Femur (tissue), 1 donor: ENCODE measurements at places on chromosomes 3 and 15.

GRCh38 chr3:120798346-120798745 is 55.8 kb downstream of the GTF2E1 start:
- DNase-seq: no peak

GRCh38 chr15:75164625-75165350 is 36.9 kb upstream of the C15orf39 start:
- no peak for DNase-seq

GRCh38 chr3:150469031-150469930 is 61.2 kb downstream of the TSC22D2 start:
- peak; percentile 85 for DNase-seq

GRCh38 chr3:128238184-128238489 is 84.9 kb downstream of the EEFSEC start:
- DNase-seq: no peak

GRCh38 chr3:123694366-123695087 is 109.7 kb upstream of the HACD2 start:
- no peak for DNase-seq

- DNase-seq: peak; percentile 82
These were observed 507 bp upstream of the GOLIM4 start for GRCh38 chr3:168096210-168096652.

- DNase-seq: peak; percentile 54
These were observed 12.9 kb upstream of the SNRK start for GRCh38 chr3:43273416-43273815.

- no peak for DNase-seq
These were observed 251.4 kb downstream of the MAGI1 start for GRCh38 chr3:65787340-65787739.

DNA sequence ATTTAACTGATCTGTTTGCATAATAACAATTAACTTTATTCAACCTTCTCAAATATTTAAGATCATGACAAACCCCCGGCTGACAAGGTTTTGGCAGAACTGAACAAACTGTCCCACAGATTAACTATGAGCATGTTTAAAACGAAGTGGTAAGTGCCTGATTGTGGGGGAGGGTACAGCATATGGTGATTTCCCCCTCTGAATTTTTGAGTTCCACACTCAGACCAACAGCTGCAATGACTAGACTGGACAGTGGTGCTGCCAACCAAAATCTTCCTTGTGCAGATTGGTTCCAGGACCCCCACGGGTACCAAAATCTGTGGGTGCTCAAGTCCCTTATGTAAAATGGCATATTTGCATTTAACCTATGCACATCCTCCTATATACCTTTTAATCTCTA is 449.5 kb downstream of the SHQ1 start:
- no peak for DNase-seq

GRCh38 chr3:121228971-121229370 is 316.8 kb downstream of the POLQ start:
- no peak for DNase-seq

DNA sequence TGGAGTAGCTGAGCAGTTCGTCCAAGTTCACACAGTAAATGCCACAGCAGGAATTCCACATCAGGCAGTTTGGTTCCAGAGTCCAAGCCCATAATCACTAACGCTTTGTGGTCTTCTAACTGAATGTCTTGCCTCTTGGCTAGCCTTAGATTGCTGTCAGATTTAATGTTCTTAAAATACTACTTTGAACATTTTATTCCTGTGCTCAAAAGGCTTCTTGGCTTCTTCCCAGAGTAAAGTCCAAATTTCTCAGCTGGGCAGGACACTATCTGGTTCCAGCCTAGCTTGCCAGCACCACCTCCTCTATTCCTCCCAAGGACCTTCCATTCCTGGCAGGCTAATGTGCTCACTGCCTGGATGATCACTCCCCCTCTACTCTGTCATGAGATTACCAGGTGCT is 256.9 kb downstream of the SQOR start:
- DNase-seq: peak; percentile 76

DNA sequence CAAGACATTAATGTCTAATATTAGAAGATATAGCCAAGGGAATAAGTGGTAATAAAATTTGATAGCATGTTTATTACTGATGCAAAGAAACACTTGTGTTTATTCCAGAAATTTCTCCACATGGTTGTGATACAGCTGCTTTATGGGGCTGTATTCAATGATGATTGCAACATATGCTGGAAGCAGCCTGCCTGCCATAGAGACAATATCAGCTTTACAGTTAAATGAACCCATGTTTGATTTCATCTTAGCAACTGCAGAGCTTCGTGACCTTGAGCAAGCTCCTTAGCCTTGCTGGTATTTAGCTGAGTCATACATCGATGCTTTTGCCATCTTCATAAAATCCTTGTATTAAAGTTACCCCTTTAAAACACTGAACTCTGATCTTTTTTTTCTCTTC is 168.1 kb upstream of the STAC start:
- no peak for DNase-seq

GRCh38 chr3:151879037-151879436 is 5.6 kb downstream of the SUCNR1 start:
- DNase-seq: no peak

GRCh38 chr3:135965129-135965505 is 411 bp upstream of the PPP2R3A start:
- no peak for DNase-seq

GRCh38 chr3:119912220-119912619 is 130.3 kb downstream of the NR1I2 start:
- DNase-seq: no peak

- DNase-seq: no peak
These were observed 31.0 kb upstream of the THBS1 start for GRCh38 chr15:39549912-39550311.

GRCh38 chr3:105781871-105782270 is 86.9 kb downstream of the CBLB start:
- no peak for DNase-seq

GRCh38 chr3:159904911-159905310 is 83.7 kb upstream of the IL12A start:
- no peak for DNase-seq

- DNase-seq: no peak
These were observed 297.9 kb downstream of the GABRG3 start for GRCh38 chr15:27268923-27269322.

- DNase-seq: peak; percentile 59
These were observed 65.8 kb downstream of the PDE8A start for GRCh38 chr15:85047271-85047948.

DNA sequence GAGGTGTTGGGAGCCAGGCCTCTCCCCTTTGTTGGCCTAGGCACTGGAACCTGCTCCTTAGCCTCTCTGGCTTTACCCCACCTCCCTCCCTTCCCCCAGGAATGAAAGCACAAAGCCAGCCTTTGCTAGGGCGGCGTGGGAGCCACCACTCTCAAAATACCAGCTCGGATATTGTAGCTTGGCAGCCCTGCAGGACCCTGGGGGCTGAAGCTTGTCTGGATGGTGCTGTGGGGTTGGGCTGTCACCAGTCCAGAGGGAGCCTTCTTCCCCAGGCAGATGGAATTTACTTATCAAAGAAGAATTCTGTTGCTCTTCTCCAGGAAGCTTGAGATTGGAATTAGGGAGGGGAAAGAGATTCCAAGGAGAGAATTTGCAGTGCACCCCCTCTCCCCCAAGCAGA is 14.9 kb upstream of the GRM2 start:
- no peak for DNase-seq

GRCh38 chr3:54515441-54516213 is 393.3 kb downstream of the CACNA2D3 start:
- no peak for DNase-seq

GRCh38 chr3:167228135-167228534 is 152.0 kb downstream of the ZBBX start:
- DNase-seq: no peak

GRCh38 chr3:147620906-147621305 is 211.7 kb downstream of the ZIC1 start:
- no peak for DNase-seq

DNA sequence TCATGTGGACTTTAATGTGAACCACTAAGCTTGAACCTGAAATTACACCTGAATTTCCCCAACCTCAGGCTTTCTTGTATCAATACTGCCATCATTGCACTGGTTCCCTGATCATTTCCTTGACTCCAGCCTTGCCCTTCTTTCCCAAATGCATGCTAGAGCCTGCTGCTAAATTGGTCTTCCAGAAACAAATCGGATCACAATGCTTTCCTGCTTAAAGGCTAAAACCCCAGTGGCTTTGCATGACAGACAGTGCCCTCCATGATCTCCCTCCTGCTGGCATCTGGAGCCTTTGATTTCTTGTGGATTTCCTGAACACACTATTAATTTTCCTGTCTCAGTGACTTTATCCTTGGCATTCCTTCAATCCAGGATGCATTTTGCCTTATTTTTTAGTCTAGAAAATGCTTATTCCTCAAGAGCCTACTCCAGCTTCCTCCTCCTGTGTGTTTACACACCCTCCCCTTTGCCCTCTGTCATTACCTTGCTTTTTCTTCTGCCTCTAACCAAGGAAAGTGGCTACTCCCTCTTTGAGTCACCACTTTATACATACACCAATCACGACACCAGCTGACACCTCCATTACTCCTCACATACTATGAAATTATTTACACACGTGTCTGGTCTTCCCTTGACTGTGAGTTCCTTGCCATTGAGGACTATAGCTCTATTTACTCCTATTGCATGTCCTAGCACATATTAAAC is 214.6 kb downstream of the KCNAB1 start:
- no peak for DNase-seq

DNA sequence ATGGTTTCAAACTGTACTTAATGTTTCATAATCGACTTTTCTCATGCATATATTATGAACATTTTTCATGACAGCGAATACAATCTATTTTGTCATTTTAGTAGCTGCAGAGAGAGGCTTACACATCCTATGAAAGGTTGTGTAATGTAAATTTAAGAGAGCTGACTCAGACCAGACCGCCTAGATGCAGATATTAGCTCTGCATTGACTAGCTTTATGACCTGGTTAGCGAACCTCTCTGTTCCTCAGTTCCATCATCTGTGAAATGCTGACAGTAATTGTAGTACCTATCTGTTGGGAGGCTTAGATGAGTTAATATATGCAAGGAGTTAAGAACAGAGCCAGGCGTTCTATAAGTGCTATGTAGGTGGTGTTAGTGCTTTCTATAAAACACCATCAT is 116.2 kb upstream of the RASGRP1 start:
- no peak for DNase-seq

- DNase-seq: no peak
These were observed 9.7 kb upstream of the CRBN start for GRCh38 chr3:3189102-3189727.

DNA sequence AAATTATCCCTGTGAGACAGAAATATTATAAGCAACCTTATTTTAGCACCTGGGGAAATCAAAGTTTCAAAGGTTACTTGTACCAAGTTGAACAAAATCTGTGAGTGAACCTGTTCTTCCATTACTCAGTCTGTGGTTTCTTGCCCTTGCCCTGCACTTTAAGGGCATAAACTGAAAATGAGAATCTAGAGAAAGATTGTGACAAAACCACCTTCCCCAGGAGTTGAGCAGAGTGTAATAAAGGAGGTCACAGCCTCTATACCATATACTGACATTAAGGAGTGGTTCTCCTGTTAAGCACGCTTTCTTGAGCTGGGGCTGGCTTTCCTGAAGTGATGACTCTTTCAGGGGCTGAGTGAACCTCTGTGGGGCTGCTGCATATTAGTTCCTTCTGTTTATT is 143.4 kb downstream of the PDCD6IP start:
- DNase-seq: no peak

GRCh38 chr3:151989621-151990020 is 116.2 kb downstream of the SUCNR1 start:
- no peak for DNase-seq

DNA sequence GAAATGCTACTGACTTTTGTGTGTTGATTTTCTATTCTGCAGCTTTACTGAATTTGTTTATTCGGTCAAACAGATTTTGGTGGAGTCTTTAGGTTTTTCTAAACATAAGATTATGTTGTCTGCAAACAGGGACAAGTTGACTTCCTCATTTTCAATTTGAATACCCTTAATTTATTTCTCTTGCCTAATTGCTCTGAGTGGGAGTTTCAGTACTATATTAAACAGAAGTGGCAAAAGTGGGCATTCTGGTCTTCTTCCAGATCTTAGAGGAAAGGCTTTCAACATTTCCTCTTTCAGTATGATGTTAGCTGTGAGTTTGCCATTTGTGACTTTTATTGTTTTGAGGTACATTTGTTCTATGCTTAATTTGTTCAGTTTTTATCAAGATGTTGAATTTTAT is 268.5 kb downstream of the WNT5A start:
- DNase-seq: no peak

DNA sequence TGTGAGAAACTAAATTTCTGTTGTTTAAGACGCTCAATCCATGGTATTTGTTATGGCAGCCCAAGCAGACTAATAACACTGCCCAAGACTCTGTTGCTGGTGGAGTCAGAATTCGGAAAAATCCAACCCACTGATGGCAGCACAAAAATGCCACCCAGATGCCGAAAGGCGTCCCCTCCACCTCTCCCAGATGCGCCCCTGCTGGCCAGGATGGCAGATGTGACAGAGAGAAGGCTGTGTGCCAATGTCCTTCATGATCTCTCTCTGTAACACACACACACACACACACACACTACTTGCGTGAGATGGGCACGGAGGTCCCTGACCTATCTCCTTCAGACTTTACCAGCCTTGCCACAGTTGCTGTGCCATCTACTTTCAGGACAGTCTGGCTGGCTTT is 10.9 kb upstream of the LYSMD4 start:
- no peak for DNase-seq

DNA sequence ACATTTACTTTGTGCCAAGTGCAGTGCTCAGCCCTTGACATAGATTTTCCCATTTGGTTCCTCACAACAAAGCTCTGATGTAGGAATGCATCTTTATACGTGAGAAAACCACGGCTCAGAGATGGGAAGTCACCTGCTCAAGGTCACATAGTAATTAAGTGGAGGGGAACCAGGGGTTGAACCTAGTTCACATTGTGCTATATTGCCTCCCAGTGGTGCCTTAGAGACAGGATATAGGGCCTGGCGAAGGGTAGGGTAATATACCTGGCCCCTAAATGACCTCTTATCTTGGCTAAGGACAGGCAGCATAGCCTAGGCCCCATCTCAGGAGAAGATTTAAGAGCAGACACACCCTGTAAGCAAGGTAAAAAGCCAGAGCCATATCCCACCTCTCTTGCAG is 71.5 kb downstream of the FOXP1 start:
- no peak for DNase-seq

GRCh38 chr3:134666885-134667284 is 16.1 kb upstream of the KY start:
- DNase-seq: no peak

GRCh38 chr3:184235381-184236032 is 6.1 kb downstream of the VWA5B2 start:
- DNase-seq: no peak

DNA sequence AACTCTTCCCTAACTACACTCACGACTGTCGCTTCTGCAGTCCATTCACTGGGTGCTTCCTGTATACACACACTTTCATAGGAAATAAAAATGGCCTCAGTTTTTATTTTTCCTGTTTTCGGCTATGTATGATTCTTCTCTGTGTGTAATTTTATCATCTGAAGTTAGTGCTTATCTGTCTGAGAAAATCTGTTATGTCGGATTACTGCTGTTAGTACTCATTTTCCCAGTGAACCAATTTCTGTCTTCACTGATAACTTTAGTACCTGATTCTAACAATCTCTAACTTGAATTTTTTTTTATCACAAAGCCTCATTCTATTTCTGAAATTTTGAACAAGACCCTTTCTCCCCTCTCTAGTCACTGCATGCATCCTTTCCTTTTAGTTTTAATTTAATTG is 20.9 kb downstream of the RAB5A start:
- DNase-seq: no peak

- DNase-seq: no peak
These were observed 40.2 kb downstream of the RASGRF1 start for GRCh38 chr15:79050341-79050740.

GRCh38 chr3:122105626-122106025 is 50.5 kb downstream of the CD86 start:
- DNase-seq: no peak

- DNase-seq: no peak
These were observed 407.2 kb upstream of the UBE2E2 start for GRCh38 chr3:22795917-22796316.
